ENCODE measurements at places on chromosomes 3 and 15.

DNA sequence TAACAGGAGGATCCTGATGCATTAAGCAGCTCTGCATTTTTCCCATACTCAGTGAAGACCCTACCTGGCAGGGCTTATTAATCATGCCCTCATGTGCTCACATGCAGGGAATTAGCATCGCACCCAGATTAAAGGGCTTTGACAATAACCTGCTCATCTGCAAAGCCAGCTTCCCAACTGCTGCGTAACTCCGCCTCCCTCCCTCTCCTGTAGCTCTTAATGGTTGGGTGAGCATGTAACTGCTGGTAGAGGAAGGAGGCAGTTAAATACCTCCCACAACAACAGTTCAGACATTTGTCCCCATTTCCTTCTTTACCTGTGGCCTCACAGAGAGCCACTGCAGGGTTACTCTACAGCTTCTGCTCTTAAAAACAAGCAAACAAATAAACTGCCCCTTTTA lies 203.6 kb upstream of the WNT5A start:
- peaks cover 8% of the 10 kb centered on the region for H3K4me1 ChIP-seq
- H3K27ac ChIP-seq, result peak overlapping the region; percentile 42
- no peaks in the 10 kb centered on the region for H3K36me3 ChIP-seq

DNA sequence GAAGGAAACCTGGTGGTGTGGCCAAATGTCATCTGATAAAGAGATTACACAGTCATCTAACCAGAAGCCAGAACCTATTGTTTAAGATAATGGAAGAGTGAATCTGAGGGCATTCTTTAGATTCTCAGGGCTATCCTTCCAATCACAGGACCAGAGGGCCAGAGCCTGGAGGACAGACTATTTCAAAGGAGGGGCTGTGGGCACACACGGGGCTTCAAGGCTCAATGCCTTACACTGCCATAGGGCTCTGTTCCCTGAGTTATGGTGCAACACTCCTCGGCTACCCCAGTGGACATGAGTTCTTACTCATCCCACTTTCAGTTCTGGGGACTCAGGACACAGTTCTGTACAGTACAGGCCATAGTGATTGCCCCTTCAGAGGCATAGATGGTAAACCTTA lies 343.9 kb upstream of the ALCAM start:
- no peaks in the 10 kb centered on the region for H3K36me3 ChIP-seq
- no peaks in the 10 kb centered on the region for H3K4me1 ChIP-seq
- no peak overlapping the region for H3K27ac ChIP-seq
- no peaks in the 10 kb centered on the region for H3K27me3 ChIP-seq
- no peak for DNase-seq

GRCh38 chr3:69751074-69751476 lies 11.8 kb downstream of the MITF start:
- H3K36me3 ChIP-seq, result no peaks in the 10 kb centered on the region
- no peak overlapping the region for H3K27ac ChIP-seq
- DNase-seq, result no peak
- H3K4me1 ChIP-seq, result peaks cover 45% of the 10 kb centered on the region

- no peaks in the 10 kb centered on the region for H3K4me1 ChIP-seq
- H3K27ac ChIP-seq, result no peak overlapping the region
- DNase-seq, result no peak
- H3K27me3 ChIP-seq, result no peaks in the 10 kb centered on the region
- no peak overlapping the region for H3K4me3 ChIP-seq
Observed at GRCh38 chr3:30069056-30069455, 537.3 kb upstream of the TGFBR2 start.

GRCh38 chr3:85342915-85343314 lies 384.1 kb downstream of the CADM2 start:
- no peak overlapping the region for H3K27ac ChIP-seq
- H3K36me3 ChIP-seq, result no peaks in the 10 kb centered on the region
- H3K27me3 ChIP-seq, result no peaks in the 10 kb centered on the region
- H3K4me3 ChIP-seq, result no peak overlapping the region

GRCh38 chr3:36814066-36814717 lies 49.8 kb upstream of the DCLK3 start:
- DNase-seq, result no peak
- H3K4me1 ChIP-seq, result no peaks in the 10 kb centered on the region
- H3K36me3 ChIP-seq, result no peaks in the 10 kb centered on the region
- no peak overlapping the region for H3K27ac ChIP-seq
- no peak overlapping the region for H3K4me3 ChIP-seq

GRCh38 chr3:71238355-71238757 lies 345.2 kb downstream of the FOXP1 start:
- no peaks in the 10 kb centered on the region for H3K36me3 ChIP-seq
- H3K4me1 ChIP-seq, result peaks cover 10% of the 10 kb centered on the region

DNA sequence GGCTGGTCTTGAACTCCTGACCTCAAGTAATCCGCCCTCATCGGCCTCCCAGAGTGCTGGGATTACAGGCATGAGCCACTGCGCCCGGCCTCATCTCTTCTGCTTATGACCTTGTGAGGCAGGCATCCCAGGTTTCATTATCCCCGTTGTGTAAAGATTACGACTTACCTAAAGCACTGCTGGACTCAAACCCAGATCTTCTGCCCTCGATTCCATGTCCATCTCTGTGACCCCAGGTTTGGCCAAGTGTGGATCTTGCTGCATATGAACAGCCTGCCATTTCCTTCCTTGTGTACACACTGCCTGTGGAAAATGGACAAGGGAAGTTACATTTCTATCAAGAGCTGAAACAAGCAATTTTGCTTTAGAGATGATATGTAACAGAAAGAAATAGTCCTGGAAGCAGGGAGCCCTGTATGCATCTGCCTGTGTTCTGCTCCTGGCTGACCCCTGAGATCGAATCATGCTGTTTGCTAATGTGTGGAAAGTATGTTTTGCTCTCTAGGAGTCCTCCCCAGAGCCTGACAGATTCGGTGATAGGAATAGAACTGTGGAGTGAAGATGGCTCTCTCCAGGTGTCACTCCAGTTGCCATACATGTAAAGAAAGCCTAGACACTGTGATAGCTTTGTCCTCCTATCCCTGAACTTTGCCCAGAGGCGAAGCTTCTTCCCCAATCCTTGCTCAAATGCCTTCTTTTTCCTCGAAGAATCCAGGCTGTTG lies 11.8 kb upstream of the LIPC start:
- no peaks in the 10 kb centered on the region for H3K36me3 ChIP-seq
- H3K4me1 ChIP-seq, result no peaks in the 10 kb centered on the region
- DNase-seq, result no peak
- H3K4me3 ChIP-seq, result no peak overlapping the region
- H3K27me3 ChIP-seq, result no peaks in the 10 kb centered on the region
- H3K27ac ChIP-seq, result no peak overlapping the region

DNA sequence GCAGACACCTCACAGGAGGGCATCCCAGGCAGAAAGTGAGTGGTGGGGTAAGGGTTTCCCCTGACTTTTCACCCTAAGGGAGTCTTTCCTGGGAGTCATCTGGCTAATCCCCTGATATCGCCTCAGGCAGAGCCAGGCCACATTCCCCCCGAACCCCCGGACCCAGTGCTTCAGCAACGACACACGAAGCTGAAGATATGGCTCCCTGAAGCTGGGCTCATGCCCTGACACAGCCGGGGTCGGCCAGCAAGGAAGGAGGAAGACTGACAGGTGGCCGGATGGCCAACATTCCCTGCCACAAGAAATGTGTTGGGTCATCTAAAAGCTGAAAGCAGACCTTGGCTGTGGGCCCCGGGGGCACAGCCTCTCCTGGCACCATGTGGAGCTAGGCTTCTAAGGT lies 14.4 kb downstream of the CHST13 start:
- no peak overlapping the region for H3K27ac ChIP-seq
- peak; percentile 43 for DNase-seq
- peaks cover 24% of the 10 kb centered on the region for H3K27me3 ChIP-seq
- H3K36me3 ChIP-seq, result no peaks in the 10 kb centered on the region
- H3K4me1 ChIP-seq, result peaks cover 8% of the 10 kb centered on the region

DNA sequence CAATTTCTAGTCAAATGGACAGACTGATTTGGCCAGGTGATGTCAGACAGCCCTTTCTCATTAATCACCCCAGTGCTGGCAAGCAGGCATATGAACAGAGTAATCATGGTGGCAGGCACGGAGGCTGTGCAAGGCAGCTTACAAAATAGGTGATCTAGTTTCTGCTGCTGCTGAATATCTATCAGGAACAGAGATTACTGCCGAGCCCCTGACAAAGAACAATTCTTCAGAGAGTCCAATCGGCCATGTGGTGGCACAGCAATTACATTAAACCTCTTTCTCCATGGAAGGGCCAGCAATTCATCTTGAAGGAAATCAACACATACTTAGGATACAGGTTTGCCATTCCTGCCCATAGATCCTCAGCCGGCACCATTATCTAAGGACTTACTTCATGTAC lies 32.3 kb upstream of the THBS1 start:
- no peak for DNase-seq
- H3K27ac ChIP-seq, result no peak overlapping the region
- H3K4me1 ChIP-seq, result no peaks in the 10 kb centered on the region
- no peaks in the 10 kb centered on the region for H3K36me3 ChIP-seq
- no peaks in the 10 kb centered on the region for H3K27me3 ChIP-seq
- no peak overlapping the region for H3K4me3 ChIP-seq

- no peaks in the 10 kb centered on the region for H3K27me3 ChIP-seq
- no peaks in the 10 kb centered on the region for H3K36me3 ChIP-seq
- H3K27ac ChIP-seq, result no peak overlapping the region
- no peak for DNase-seq
Observed at GRCh38 chr15:98506711-98507110, 141.6 kb upstream of the IGF1R start.

- H3K27ac ChIP-seq, result peak overlapping the region; percentile 53
- no peaks in the 10 kb centered on the region for H3K27me3 ChIP-seq
- H3K4me1 ChIP-seq, result peaks cover 23% of the 10 kb centered on the region
- no peak overlapping the region for H3K4me3 ChIP-seq
- no peak for DNase-seq
- no peaks in the 10 kb centered on the region for H3K36me3 ChIP-seq
Observed at GRCh38 chr3:122294359-122294758, 30.7 kb upstream of the CSTA start.

- H3K27ac ChIP-seq, result no peak overlapping the region
- no peak overlapping the region for H3K4me3 ChIP-seq
- no peaks in the 10 kb centered on the region for H3K27me3 ChIP-seq
- H3K4me1 ChIP-seq, result no peaks in the 10 kb centered on the region
Observed at GRCh38 chr3:37443363-37444035, 269.1 kb upstream of the LRRFIP2 start.

- H3K4me1 ChIP-seq, result no peaks in the 10 kb centered on the region
- peaks cover 6% of the 10 kb centered on the region for H3K27me3 ChIP-seq
- no peak overlapping the region for H3K27ac ChIP-seq
- no peak overlapping the region for H3K4me3 ChIP-seq
- no peak for DNase-seq
Observed at GRCh38 chr15:69766156-69766555, 313.5 kb downstream of the RPLP1 start.

DNA sequence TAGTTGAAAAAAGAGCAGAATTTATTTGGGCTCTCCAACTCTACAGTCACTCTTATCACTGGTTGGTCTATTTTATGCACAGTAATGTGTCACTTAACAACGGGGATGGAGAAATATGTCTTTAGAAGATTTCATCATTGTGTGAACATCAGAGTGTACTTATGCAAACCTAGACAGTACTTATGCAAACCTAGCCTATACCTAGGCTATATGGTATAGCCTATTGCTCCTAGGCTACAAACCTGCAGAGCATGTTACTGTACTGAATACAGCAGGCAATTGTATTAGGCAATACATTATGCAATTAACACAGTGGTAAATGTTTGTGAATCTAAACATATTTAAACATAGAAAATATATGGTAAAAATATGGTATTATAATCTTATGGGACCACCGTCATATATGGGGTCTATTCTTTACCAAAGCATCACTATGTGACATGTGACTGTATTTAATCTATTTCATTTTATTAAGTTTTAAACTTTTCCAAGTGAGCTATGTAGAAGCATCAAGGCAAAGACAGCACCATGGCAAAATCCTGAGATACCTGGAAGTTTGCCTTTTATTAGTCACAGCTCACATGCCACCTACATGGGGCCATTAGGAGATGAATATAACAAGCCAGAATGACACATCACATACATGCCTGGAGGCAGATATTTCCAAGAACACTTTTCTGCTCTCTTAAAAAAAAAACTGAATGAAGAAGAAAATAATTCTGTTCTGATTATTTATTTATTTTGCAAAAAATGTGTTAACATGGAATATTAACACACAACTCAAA lies 537.4 kb downstream of the TUSC7 start:
- H3K27me3 ChIP-seq, result no peaks in the 10 kb centered on the region
- no peaks in the 10 kb centered on the region for H3K4me1 ChIP-seq
- no peaks in the 10 kb centered on the region for H3K36me3 ChIP-seq
- H3K4me3 ChIP-seq, result no peak overlapping the region

- no peaks in the 10 kb centered on the region for H3K4me1 ChIP-seq
- H3K27me3 ChIP-seq, result no peaks in the 10 kb centered on the region
- DNase-seq, result no peak
- H3K4me3 ChIP-seq, result no peak overlapping the region
- H3K36me3 ChIP-seq, result no peaks in the 10 kb centered on the region
Observed at GRCh38 chr3:17905996-17906395, 163.6 kb upstream of the TBC1D5 start.

GRCh38 chr3:16328124-16328523 lies 63.1 kb downstream of the OXNAD1 start:
- peaks cover 39% of the 10 kb centered on the region for H3K36me3 ChIP-seq
- H3K4me1 ChIP-seq, result no peaks in the 10 kb centered on the region
- DNase-seq, result no peak
- no peak overlapping the region for H3K4me3 ChIP-seq

GRCh38 chr3:99666201-99666600 lies 27.8 kb downstream of the COL8A1 start:
- DNase-seq, result no peak
- no peaks in the 10 kb centered on the region for H3K36me3 ChIP-seq
- H3K27ac ChIP-seq, result no peak overlapping the region
- no peaks in the 10 kb centered on the region for H3K4me1 ChIP-seq
- H3K27me3 ChIP-seq, result no peaks in the 10 kb centered on the region

DNA sequence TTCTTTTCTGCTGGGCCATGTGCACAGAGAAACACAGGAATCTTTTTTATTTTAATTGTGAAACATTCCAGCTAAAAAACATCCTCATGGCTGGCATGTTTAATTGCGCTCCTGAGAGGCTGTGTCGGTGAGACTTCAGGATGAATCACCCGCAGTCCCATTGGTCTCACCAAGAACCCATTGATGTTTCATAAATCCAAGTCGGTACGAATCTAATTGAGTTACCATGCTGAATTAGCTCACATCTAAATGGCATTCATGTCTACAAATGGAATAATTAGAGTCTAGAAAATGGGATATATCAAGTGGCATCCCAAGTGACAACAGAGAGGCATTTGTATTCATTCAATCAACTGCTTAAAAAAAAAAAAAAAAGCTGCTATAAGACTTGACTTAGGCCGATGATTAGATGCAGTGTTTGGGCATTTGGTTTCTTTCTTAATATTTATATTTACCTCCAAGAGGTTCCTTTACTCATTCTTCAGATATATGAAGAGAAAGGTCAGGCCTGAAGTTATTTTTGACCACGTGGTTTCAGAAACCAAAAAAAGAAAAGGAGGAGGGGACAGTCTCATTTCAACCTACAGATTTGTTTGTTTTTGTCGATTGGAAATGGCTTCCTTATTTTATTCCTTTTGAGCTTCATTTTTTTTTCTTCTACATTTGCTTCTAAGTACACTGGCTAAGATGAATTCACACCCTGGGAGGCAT lies 79.1 kb upstream of the FOXB1 start:
- H3K27me3 ChIP-seq, result peaks cover 3% of the 10 kb centered on the region
- no peaks in the 10 kb centered on the region for H3K4me1 ChIP-seq
- H3K4me3 ChIP-seq, result no peak overlapping the region
- no peaks in the 10 kb centered on the region for H3K36me3 ChIP-seq
- DNase-seq, result no peak

GRCh38 chr15:99507504-99508310 lies 58.1 kb upstream of the MEF2A start:
- H3K4me3 ChIP-seq, result no peak overlapping the region
- peaks cover 89% of the 10 kb centered on the region for H3K4me1 ChIP-seq
- H3K36me3 ChIP-seq, result no peaks in the 10 kb centered on the region
- DNase-seq, result no peak
- peak overlapping the region; percentile 69 for H3K27ac ChIP-seq
- H3K27me3 ChIP-seq, result no peaks in the 10 kb centered on the region
